ENCODE measurements at places on chromosomes 4 and X.

DNA sequence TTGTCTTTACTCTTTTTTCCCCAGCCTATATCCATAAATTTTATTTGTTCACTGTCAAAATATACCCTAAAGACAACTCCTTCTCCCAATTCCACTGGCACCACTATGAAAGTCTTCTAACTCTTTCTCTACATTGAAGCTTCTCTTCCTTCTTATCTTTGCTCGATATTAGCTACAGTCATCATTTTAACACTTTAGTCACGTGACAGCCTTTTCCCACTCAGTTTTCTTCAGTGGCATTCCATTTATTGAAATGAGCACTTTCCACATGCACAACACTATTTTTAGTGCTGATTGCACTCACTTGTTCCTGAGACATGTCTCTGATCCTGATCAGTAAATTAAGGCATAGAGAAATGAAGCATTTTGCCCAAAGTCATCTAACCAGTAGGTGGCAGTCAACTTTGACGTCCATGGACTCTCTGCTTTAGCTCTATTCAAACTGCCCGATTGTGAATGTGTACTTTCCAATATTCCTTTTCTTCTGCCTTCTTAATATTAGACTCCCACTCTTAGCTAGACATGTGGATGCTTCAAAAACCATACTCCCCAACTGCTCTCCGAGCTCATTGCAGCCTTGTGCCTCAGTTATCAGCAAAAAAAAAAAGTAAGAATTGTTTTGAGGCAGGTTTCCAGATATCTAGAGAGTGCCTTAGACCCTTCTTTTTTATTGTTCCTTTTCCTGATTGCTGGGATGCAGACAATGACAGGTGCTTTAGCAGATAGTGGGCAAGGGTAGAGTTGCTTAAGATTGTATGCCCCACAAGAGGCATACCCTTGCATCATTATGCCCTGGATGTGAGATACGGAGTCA is 394.4 kb upstream of the ADGRL3 start:
- DNase-seq = no peak

DNA sequence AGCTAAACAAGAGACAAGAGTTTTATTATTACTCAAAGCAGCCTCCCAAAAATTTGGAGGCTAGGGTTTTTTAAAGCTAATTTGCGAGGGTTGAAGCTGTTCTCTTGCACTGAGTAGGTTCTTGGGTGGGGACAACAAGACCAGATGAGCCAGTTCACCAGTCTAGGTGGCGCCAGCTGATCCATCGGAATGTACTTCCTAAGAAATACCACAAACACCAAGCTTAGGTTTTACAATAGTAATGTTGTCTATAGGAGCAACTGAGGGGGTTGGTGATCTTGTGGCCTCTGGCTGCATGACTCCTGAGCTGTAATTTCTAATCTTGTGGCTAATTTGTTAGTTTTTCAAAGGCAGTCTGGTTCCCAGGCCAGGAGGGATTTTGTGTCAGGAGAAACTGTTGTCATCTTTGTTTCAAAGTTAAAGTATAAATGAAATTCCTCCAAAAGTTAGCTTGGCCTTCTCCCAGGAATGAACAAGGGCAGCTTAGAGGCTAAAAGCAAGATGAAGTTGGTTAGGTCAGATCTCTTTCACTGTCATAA is 130.6 kb downstream of the SLC7A11 start:
- DNase-seq = no peak

- no peak for DNase-seq
These were observed 310.4 kb downstream of the SPRY1 start for GRCh38 chr4:123706973-123707372.

DNA sequence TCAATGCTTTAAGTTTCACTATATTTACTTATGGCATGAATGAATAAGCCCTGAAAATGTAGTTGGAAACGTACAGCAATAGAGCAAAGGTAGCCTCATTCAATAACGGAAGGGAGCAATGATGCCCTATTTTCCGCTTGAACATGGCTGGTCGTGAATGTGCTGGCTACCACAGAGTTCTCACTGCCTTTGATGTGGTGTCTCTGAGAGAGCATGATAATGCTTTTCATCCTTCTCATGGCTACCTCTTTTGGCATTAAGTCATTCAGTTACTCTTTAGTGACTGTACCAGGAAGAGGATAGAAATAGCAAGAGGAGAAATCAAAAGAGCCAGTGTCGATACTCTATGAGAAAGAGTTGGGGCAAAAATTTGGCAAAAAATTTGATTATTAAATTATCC is 308.0 kb downstream of the PPP3CA start:
- no peak for DNase-seq

GRCh38 chr4:79175716-79176115 is 150.1 kb downstream of the NAA11 start:
- DNase-seq = no peak

- DNase-seq = no peak
These were observed 6.0 kb downstream of the RBPJ start for GRCh38 chr4:26326791-26327190.

- no peak for DNase-seq
These were observed 684.5 kb downstream of the PDHA2 start for GRCh38 chr4:96524311-96524875.

GRCh38 chr4:123786163-123786915 is 389.7 kb downstream of the SPRY1 start:
- DNase-seq = no peak

GRCh38 chr4:162891788-162892707 is 274.6 kb downstream of the NAF1 start:
- no peak for DNase-seq

GRCh38 chrX:68438575-68438974 is 5.3 kb upstream of the OPHN1 start:
- DNase-seq = no peak

DNA sequence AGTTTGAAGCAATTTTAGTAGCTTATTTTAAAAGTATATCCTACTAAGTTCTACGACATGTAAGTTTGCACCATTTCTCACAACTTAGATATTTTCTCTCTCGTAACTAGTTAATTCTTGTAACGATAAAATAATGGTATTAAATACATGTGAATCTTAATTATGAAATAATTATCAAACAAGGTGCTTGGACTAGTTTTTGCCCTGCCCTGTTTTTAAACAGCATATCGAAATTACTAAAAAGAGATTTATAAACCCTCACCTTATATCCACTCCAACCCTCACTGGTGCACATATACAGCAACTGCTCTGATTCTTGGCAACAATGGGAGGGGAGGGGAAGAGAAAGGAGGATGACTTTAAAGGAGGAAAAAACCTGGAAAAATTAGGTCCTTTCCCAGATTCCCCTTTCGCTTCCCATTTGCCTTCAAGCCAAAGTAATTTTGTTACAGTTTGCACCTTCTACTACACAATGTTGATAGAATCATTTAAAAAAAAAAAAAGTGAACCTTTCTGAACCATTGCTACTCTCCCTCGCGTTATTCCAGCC is 820 bp upstream of the MAB21L2 start:
- DNase-seq = no peak

DNA sequence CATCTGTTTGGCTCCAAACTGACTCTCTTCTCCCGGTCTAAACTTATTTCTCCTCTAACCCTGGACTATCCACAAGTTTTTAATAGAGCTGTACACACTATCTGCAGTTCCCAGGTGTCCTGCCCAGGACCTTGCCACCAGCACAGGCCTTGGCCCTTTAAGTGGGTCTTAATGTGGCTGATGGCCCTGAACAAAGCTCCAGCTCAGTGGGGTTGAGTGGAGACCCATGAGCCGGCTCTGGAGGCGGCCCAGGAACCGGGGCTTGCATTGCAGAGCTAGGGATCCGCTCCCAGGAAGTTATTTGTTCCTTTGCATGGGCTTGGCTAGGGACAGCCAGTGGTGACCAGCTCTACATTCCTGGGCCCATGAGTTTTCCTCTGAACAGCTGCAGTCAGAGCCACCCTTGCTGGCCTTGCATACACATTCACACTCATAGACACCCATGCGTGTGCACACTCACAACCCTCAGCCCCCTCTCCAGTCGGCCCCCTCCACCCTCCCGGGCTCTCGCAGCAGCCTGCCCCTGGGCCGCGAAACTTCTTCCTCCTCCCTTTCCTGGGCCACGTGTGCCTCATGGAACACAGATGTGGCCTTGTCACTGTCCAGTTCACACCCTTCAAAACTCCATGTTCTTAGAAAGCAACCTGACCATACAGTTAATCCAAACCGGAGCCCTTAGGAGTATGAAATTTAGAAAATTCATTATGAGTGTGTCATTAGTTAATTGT is 58.2 kb downstream of the GPR143 start:
- no peak for DNase-seq

GRCh38 chr4:288891-289290 is 16.4 kb downstream of the ZNF732 start:
- no peak for DNase-seq

GRCh38 chr4:81806485-81806884 is 334.8 kb upstream of the RASGEF1B start:
- no peak for DNase-seq

- DNase-seq = no peak
These were observed 50.9 kb downstream of the CEP44 start for GRCh38 chr4:174334628-174335027.

GRCh38 chrX:111641969-111642368 is 39.0 kb upstream of the ALG13 start:
- no peak for DNase-seq

GRCh38 chr4:128162434-128162833 is 101.3 kb downstream of the LARP1B start:
- DNase-seq = no peak

GRCh38 chr4:60812811-60813210 is 387.3 kb upstream of the ADGRL3 start:
- no peak for DNase-seq

DNA sequence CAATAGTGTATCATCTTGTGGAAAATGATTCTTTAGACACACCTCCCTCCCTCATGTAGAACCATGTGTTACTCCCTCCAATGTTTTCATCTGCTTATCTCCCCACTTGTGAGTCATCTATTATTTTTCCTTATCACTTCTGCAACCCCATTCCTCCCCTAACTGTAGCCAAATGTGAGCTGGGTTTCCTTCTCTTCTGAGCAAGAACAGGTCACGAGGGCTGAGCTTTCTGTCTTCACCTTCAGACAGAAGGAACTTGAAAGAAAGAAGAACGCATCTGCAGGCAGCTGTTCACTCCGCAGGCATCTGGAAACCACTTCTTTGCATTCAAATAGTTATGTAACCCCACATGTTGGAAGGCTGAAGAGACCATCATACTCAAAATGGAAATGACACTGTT is 1.8 kb downstream of the PPP1R2C start:
- no peak for DNase-seq

GRCh38 chrX:154010330-154011087 is 9.2 kb downstream of the IRAK1 start:
- no peak for DNase-seq

DNA sequence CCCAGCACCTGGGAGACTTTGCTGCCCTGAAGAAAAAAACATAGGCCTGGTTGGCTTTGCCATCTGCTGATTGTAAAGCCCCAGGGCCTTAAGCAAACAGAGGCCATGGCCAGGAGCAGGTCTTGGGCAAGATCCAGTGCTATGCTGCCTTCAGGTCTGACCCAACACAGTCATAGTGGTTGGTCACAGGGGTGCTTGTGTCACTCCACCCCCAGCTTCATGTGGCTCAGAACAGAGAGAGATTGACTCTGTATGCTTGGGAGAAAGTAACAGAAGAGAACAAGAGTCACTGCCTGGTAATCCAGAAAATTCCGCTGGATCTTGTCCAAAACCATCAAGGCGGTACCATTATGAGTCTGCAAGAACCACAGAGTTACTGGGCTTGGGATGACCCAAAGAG is 24.4 kb upstream of the SMARCA5 start:
- DNase-seq = no peak

DNA sequence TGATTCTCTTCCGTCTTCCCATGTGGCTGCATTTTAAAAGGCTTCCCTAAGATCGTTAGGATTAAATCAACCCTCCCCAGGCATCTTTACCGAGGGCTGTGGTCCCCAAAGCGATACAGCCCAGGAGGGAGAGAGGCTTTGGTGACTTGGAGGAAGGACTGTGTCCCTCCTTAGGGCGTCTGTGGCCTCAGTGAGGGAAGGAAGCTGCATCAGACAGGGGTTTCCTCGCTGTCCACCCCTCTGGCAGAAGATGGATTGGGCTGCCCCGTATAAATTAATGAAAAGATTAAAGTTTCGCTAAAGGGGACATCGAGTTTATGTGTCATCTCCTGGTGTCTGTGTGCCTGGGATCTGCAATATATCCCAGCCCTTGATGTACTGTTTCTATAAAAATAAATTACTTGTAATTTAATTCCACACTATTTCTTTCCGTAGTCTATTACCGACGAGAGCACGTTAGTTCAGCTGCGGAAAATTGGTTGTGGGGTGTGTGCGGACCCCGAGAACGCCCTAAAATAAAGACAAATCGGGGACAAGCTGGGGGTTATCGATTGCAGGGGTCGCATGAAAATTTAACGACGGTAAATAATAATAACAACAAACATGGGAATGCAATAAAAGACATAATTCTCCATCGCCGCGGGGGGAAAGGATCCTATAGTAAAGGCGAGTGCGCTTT is 6.5 kb downstream of the SHOX start:
- DNase-seq = no peak

Measured in NCI-H524 treated with DMSO at 0.1 percent for 48 hours (cell line).